ENCODE measurements at places on chromosomes 2 and 18.

DNA sequence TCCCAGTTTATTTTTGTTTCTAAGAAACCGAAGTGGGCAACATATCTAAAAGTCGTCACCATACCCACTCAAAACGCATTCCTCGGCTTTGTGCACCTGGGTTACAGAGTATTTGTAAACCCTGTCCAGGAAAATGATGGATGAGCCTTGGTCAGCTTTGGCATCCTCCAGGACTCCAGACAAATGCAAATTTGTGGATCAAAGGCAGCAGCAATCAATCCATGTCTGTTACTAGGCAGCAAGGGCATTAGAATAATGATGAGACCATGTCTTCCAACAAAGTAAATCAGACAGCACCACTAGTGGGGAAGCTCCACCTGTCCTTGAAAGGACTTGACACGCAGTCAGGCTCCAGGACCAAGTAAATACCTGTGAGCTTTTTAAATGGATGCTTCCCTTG is 672.6 kb upstream of the GYPC start:
- no peak for DNase-seq

GRCh38 chr18:9869715-9870430 is 15.9 kb upstream of the TXNDC2 start:
- no peak for DNase-seq

- DNase-seq: no peak
Observed at GRCh38 chr18:80233201-80233835, 14.0 kb downstream of the PARD6G start.

GRCh38 chr18:8720141-8720540 is 14.8 kb downstream of the MTCL1 start:
- DNase-seq: no peak

DNA sequence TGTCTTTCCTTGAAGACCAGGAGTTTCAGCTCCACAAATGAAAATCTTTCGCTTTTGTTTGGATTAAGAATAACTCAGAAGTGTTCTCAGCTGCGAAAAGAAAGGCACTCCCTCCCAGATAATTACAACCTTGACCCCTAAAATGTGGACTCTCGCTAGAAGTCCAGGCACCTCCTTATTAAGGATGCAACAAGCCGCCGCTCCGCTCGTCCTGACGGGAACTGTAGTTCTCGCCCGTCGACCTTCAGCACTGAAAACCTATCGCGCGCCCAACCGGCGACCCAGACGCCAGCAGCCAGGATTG is 559 bp downstream of the IMMT start:
- no peak for DNase-seq

DNA sequence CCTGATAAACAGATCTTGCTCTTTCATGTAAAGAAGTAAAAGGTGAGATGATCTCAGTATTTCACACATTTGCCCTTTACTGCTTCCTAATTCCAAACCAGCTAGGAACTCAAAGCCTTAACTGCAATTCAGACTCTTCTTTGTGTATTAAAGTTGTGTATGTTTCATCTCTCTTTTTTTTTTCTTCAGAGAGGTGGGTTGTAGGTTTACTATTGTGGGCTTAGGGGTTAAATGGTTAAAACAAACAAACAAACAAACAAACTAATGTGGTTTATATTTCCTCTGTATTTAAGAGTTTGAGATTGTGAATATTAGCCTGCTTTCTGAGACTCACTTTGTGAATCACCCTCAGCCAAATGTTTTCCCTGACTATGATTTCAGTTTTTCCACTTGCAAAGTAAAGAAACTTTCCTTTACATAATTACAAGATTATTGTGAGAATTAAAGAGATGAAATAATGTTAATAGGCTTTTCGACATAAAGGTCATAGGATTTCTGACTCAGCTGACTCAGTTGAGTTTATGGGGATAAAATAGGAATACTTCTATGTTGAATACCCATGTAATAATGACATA is 2.8 kb downstream of the GULP1 start:
- no peak for DNase-seq

- DNase-seq: no peak
Observed at GRCh38 chr18:10038268-10038667, 124.5 kb downstream of the VAPA start.

DNA sequence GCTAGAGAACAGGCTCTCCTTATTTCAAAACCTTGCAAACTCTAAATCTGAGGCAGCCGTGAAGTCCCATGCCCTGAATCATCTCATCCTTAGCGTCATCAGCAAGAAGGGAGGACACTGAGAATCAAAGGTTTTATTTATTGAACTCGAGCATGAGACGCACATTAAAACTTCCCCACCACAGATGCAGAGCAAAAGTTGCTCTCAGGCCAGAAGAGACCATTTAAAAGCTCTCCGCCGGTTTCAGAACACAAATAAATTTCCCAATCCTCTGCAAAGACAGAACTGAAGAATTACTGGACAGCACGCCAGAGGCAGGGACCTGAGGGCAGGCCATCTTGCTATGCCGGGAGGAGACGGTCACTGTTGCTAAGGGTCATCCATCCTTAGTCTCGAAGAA is 1.3 kb downstream of the AMMECR1L start:
- no peak for DNase-seq

DNA sequence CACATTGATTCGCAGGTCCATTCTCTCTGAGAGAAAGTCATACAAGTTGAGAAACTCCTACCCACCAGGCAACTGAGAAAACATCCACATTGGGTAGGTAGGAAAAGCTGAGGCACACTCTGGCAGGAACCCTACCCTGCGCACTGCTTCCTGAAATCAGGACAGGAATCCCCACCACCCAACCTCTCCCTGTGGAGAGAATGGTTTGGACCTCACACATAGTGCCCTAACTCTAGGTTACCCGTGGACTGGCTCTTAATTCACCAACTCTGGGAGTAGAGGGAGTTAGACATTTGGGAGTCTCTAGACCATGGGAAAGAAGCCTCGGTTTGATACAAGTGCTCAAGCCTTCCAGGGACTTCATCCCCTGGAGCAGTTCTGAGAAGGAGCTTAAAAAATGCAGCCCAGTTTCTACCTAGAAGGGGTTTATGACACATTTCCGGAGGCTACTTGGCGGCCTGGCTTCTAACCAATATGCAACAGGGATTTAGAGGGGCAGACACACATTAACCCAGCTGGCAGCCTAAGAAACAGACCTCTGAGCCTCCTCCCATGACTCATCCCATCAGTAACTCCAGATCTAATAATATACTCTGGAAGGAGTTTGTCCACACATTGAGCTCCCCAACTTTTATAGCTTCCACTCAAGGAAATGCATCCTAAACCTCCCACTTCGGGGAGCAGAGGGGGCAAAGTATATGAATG is 136.7 kb downstream of the EML6 start:
- no peak for DNase-seq

GRCh38 chr2:233312874-233313273 is 5.3 kb downstream of the SAG start:
- no peak for DNase-seq

- DNase-seq: no peak
Observed at GRCh38 chr2:222792001-222792611, 68.7 kb upstream of the ACSL3 start.

DNA sequence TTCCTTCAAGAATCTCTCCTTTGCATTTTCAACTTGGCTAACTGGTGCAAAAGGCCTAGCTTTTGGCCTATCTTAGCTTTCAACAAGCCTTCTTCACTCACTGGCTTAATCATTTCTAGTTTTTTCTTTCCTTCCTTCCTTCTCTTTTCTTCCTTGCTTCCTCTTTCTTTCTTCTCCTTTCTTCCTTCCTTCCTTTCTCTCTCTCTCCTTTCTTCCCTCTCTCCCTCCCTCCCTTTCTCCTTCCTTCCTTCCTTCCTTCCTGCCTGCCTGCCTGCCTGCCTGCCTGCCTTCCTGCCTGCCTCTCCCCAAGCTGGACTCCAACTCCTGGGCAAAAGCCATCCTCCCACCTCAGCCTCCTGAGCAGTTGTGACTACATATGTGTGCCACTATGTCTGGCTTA is 176.2 kb upstream of the APCDD1 start:
- no peak for DNase-seq

GRCh38 chr2:194363295-194363694 is 1293.7 kb upstream of the SLC39A10 start:
- no peak for DNase-seq

DNA sequence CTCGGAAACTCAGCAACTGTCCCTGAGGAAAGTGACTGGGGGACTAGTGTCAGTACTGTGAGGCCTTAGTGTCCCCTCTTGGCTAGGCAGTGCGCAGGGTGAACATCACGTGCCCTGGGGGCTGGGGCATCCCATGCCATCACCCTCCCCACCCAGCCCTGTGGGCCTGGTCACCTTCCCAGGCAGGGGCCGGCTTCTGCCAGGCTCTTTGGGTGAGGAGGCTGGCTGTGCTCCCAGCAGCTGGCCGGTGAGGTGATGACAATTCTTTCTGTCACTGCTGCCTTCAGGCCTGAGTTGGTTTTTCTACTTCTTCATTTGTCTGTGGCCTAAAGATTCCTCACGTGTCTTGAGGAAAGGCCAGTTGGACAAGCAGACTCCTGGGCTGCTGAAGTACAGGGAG is 180.8 kb downstream of the KLHL29 start:
- DNase-seq: no peak

- DNase-seq: no peak
Observed at GRCh38 chr2:156196031-156196430, 136.5 kb downstream of the NR4A2 start.

GRCh38 chr2:128446049-128446873 is 127.6 kb upstream of the HS6ST1 start:
- DNase-seq: no peak

GRCh38 chr18:61894751-61895524 is 2.1 kb upstream of the RNF152 start:
- no peak for DNase-seq

DNA sequence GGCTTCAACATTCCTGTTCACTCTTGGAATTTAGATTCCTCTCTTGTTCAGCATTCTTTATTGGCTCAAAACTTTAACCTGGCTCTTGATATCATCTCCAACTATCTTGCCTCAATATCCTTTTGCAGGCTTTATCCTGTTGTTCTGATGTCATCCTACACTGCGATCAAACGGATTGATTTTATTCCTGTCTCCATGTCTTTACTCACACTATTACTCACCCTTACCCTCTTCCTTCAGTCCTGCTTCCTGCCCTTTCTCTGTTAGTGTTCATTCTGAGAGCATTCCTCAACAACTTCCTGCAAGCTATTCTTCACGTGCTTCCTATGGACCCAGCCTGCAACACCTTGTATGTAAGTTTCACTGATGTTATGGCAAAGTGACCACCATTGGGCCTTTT is 264.7 kb downstream of the RNF152 start:
- DNase-seq: no peak

- DNase-seq: no peak
Observed at GRCh38 chr2:113842919-113843736, 46.8 kb upstream of the ACTR3 start.

- no peak for DNase-seq
Observed at GRCh38 chr2:114684403-114684802, 242.0 kb downstream of the DPP10 start.

DNA sequence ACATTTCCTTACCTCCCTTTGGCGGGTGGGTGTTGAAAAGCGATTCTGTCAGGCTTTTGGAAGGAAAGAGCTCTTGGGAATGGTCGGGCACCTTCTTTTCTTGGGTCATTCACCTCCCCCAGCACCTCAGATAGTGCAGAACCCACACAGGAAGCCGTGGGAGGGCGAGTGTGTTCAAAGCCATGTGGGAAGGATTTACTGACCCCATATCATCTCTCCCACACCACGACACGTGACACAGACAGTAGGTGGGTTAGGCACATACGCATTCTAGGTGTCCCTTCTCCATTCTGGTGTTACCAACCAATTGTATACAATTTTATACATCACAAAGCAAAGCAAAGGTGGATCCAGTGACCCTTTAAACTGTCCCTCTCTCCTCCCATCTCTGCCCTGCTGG is 263.7 kb upstream of the REV1 start:
- no peak for DNase-seq

GRCh38 chr2:132701810-132702209 is 31.8 kb upstream of the LYPD1 start:
- DNase-seq: no peak

- no peak for DNase-seq
Observed at GRCh38 chr2:179341152-179341866, 76.7 kb upstream of the SESTD1 start.

DNA sequence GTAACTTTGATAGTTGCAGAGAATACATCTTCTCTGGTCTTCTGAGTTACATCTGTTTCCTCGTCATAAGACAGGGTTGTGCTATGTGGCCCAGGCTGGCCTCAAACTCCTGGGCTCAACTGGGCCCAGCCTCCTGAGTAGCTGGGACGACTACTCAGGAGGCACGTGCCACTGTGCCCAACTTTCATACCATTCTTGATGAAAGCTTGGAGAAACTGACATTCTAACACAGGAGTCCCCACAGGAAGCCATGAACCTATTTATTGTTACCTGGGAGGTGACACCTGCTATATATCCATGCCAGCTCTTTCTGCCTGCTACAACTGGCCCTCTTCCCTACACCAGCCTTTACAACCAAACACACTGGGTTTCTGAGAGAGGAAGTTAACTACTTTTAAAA is 19.1 kb downstream of the EIF2AK3 start:
- DNase-seq: no peak

DNA sequence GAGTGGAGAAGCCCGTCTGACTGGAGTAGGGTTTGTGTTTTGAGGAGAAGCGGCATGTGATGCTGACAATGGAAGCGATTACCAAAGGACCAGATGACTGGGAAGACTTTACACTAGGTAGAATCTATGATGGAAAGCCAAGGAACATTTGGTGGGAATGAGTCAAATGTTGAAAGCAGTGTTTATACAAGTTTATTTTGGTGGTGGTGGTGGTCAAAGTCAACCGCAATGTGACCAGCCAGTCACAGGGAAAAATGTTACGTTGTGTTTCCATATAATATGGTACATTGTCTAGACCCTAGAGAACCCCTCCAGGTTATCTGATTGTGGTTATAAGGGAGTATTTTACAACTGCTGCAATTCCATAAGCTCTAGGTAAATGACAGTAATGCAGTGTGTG is 216.8 kb downstream of the PID1 start:
- no peak for DNase-seq

DNA sequence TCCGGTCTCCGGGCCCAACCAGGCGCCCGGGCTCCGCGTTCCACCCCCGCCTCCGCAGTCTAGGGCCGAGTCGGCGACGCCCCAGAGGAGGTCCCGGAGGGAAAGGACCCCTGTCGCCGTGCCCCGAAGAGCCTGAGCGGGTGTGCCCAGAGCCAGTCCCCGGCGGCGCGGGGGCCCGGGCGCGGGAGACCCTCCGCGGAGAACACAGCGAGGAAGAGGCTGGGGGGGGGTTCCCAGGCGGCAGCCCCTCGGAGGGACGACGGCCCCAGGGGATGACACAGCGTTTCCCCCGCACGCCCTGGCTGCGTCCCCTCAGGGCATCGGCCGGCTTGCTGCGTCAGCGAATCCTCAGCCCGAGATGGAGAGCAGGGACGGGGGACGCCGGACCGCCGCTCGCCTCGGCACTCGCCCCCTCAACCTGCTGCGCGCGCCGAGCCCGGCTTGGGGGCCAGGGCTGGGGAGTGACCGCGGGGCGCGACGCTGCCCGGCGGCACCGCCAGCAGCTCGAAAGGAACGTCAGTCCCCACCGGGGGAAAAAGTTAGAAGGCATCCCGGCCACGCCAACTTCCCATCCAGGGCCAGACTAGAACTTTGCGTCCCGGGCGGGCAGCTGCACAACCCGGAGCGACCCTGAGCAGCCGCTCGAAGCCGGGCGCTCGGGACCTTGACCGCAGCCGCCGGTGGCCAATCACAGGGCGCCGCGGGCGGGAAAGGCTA is 711 bp downstream of the SFXN5 start:
- DNase-seq: peak; percentile 8

- no peak for DNase-seq
Observed at GRCh38 chr2:57552885-57553284, 493.7 kb upstream of the VRK2 start.

Measured in CD4-positive, alpha-beta T cell (primary cell).